Activated CD8-positive, alpha-beta memory T cell treated with anti-CD3 and anti-CD28 coated beads for 1 hour (primary cell): ENCODE measurements at places on chromosomes 4 and X.

DNA sequence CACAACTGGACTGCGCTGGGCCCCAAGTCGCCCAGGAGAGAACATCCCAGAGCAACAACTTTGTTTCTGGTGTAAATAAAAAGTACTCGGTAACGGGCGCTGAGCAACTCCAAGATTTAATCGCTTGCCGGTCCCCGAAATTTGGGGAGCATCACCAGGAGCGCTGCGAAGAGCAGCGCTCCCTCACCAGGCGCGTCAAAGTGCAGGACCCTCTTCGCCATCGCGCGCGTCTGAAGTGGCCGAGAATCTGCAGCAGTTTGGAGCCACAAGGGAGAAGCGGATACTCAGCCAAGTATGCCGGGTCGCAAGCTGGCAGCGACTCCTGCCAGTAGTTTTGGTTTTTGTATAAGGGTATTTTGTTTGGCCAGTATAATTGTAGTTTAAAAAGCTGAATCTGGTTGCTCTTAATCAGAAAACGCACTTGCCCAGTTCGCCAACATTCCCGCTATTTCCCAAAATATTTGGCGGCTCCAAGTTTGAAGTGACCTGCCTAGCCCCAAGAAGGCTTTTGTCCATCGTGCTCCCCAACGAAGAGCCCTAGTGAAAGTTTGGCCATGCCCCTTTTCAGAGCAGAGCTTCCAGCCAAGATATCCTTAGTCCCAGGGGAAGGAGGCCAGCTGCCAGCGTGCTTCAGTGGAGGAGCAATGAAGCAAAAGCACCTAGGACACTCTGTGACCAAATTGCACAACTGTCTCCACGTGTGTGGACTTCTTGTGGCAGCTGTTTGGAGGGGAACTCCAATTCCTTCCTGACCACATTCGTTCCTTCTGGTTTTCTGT is 557 bp upstream of the KDR start:
- no peak for DNase-seq

GRCh38 chr4:60344908-60345307 is 855.2 kb upstream of the ADGRL3 start:
- no peak for DNase-seq

GRCh38 chrX:44400588-44400987 is 57.1 kb upstream of the EFHC2 start:
- no peak for DNase-seq

- no peak for DNase-seq
Measured at GRCh38 chrX:119579414-119579813, 5.1 kb downstream of the UBE2A start.

DNA sequence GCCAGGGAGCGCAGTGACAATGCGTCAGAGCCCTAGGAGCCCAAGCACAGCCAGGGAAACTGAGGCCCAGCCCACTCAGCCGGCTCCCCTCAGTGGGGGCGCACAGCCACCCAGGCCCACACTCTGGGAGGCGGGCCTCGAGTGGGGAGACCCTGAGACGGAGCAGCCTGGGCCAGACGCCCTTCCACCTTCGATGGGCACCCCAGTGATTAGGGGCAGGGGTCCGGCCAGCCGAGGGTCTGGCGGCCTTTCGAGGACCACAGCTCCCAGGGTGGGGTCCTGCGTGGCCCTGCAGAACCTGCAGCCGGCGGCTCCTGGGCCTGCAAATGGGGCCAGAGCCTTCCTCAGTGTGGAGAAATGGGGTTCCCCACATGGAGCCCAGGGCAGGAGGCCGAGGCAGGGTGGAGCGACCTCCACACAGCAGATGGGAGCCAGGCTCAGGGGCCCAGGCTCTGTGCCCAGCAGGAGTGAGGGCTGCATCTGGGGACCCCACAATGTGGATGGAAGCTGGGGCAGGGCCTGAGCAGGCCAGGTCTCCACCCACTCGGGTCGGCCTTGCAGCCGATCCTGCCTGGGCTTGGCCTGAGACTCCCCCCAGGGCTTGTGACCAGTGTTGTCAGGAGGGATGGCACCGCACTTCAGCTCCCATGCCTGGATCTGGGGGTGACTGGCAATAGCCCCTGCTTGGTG is 5.0 kb downstream of the HGFAC start:
- no peak for DNase-seq

DNA sequence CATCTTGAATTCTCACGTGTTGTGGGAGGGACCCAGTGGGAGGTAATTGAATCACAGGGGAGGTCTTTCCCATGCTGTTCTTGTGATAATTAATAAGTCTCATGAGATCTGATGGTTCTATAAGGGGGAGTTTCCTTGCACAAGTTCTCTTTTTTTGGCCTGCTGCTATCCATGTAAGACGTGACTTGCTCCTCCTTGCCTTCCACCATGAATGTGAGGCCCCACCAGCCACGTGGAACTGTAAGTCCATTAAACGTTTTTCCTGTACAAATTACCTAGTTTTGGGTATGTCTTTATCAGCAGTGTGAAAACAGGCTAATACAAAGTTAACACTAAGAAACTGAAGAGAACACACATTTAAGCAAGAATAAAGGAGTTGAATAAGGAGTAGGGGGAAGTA is 16.0 kb downstream of the TBCK start:
- DNase-seq: no peak

- DNase-seq: no peak
Measured at GRCh38 chr4:61661960-61662359, 461.8 kb downstream of the ADGRL3 start.

DNA sequence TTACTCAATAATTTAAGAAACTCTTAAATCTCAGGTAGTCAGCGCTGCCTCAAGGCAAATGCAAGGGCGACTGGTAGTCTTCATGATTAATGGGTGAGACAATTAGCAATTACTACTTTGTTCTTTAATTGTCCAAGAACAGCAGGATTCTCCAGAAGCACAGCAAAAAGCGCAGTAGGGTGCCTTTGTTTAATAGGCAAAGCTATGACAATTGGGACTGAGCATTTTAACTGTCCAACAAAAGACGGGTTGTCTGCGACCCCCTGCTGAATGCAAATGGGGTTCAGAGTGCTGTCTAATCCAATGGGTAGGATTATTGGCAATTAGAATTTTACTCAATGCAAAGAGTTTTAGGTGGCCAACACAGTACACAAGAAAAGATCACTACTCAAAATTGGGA is 286.1 kb downstream of the CHIC1 start:
- DNase-seq: no peak

- no peak for DNase-seq
Measured at GRCh38 chr4:146134761-146135445, 40.6 kb upstream of the LSM6 start.

DNA sequence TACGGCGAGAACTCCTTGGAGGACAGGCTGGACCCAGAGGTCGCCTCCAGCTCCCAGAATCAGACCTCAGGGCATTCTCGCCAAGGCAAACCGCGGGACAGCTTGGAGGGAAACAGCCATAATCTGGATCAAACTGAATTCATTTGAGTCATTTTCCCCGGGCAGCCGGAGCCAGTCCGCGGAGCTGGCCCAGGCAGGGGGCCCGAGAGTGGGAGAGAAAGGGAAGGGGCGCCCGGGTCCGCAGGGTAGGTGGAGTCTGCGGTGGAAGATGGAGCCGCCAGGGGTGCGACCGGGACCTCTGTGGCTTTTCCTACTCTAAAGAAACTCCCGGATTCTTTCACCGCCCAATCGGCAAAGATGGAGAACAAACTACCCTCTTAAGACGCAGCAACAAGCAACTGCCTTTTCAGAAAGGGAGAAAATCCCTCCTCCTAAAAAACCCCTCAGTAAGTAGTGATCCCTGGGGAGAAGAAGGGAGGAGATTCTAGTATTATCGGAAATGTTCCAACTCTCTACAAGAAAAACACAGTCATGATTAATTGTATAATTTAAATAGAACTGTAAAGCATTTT is 5.2 kb downstream of the NKX3-2 start:
- DNase-seq: no peak

- no peak for DNase-seq
Measured at GRCh38 chr4:145665773-145666172, 14.2 kb upstream of the C4orf51 start.

DNA sequence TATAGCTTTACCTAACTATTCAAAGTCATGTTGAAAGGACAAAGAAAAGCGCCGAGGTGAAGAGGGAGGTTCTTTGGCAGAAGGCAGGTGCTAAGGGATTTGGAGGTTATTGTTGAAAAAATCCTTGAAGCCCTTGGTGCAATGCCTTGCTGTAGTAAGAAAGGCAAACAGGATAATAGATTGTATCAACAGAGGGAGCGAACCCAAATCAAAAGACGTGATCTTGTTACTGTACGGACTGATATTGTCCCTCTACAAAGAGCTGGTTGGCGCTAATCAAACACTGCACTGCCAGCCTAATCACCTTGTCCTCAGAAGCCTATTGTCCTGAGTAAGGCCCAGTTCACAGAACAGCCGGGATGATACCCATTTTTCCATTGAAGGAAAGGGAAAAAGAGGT is 182.9 kb downstream of the ZIC3 start:
- no peak for DNase-seq
